Uterus (tissue), 4 donors: ENCODE measurements at places on chromosomes 4 and X. TPM values are rescaled to one million over a fixed set of nuclear protein-coding genes. Genes with fewer than 3 reads are reported as not detected.
A peak's percentile ranks its signal among the peaks of the same experiment; 100 is the strongest.

Gene SSX3
- not detected for total RNA-seq

Gene GABRQ
- total RNA-seq: not detected

Gene CXCL11
- not detected for total RNA-seq

DNA sequence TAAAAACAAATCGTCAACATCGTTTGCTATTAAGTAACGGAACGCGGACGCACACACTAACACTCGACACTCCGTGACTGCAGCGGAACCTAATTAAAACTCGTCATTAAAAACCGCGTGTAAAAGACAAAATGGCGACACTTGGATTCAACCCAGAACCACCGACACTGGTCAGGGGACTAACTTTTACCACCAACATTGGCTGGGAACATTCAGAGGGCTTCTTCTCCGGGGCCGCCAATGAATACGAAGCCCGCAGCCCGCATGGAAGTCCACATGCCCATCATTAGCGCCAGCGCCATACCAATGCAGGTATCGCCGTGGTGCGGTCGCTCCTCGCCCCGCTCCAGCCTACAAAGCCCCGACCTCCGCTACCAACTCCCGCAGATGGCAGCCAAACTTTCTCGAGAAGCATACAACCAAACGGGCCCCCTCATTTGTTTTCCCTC is 498 bp downstream of the RBMX start:
- peak; percentile 33 for DNase-seq
- peak overlapping the region; percentile 82 for H3K4me3 ChIP-seq
- peak overlapping the region; percentile 92 for H3K27ac ChIP-seq
- no peaks in the 10 kb centered on the region for H3K27me3 ChIP-seq
- H3K4me1 ChIP-seq: no peaks in the 10 kb centered on the region

Gene COL4A6
- 34.6 TPM for total RNA-seq

Gene HTRA3
- 30.6 TPM for total RNA-seq

GRCh38 chrX:40303256-40304077 is 205.7 kb upstream of the BCOR start:
- H3K4me1 ChIP-seq: no peaks in the 10 kb centered on the region
- H3K27me3 ChIP-seq: no peaks in the 10 kb centered on the region
- H3K4me3 ChIP-seq: no peak overlapping the region
- no peaks in the 10 kb centered on the region for H3K36me3 ChIP-seq

DNA sequence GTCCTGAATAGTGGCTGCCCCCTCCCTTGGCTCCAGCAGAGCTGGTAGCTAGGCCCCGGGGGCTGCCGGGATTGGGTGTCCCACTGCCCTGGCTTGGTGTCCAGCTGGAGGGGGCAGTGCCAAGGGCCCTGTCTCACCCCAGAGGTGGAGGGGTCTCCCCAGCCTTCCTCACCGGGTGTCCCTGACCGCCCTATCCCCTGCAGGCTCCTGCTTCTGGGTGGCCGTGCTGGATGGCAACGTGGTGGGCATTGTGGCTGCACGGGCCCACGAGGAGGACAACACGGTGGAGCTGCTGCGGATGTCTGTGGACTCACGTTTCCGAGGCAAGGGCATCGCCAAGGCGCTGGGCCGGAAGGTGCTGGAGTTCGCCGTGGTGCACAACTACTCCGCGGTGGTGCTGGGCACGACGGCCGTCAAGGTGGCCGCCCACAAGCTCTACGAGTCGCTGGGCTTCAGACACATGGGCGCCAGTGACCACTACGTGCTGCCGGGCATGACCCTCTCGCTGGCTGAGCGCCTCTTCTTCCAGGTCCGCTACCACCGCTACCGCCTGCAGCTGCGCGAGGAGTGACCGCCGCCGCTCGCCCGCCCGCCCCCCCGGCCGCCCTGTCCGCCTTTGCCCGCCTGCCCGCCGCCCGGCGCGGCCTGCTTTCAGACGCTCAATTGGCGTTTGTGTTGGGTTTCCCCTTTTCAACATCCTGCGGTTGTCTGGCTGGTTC is 4.6 kb downstream of the NAT8L start:
- H3K4me1 ChIP-seq: peaks cover 4% of the 10 kb centered on the region
- H3K27me3 ChIP-seq: no peaks in the 10 kb centered on the region
- DNase-seq: no peak
- no peak overlapping the region for H3K4me3 ChIP-seq
- H3K27ac ChIP-seq: no peak overlapping the region

Gene CSAG2
- total RNA-seq: not detected

GRCh38 chr4:67931256-67931655 is 32.0 kb downstream of the TMPRSS11A start:
- no peak overlapping the region for H3K27ac ChIP-seq
- DNase-seq: no peak
- no peaks in the 10 kb centered on the region for H3K27me3 ChIP-seq
- no peaks in the 10 kb centered on the region for H3K4me1 ChIP-seq
- no peak overlapping the region for H3K4me3 ChIP-seq
- no peaks in the 10 kb centered on the region for H3K36me3 ChIP-seq

Gene PDGFRA
- 96.8 TPM for total RNA-seq

Gene IL2
- not detected for total RNA-seq

DNA sequence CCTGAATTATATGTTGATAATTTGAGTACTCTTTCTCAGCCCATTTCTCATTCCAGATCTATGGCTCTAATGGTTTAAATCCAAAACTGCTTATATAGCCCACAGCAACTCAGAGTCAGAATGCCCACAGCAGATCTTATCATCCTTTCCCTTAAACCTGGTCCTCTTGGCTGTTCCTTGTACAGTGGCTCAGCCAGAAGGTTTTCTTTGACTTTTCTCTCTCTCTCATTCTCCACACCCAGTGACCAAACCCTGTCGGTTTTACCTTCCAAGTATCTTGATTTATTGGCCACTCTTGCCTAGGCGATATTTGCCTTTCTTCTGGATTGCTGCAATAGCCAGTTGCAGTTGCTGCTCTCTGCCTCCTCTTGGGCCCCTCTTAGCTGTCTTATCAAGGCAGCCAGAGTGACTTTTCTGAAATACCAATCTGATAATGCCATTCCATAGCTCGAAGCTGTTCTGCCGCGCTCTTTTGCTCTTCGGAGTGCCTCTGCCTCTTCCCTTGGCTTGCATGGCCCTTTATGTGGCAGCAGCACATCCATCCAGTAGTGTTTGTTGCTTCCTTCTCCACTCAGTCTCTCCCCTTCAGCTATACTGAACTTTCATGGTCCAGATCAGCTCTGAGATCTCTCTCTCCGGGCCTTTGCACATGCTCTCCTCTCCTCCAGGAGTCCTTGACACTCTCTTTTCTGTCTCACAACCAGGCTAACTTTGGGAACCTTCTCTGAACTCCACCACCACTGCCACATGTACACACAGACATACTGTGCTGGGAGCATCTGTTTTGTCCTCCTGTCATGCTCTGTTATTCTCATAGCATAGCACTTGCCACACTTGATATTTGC is 11.8 kb downstream of the GAB1 start:
- peaks cover 25% of the 10 kb centered on the region for H3K4me1 ChIP-seq
- H3K36me3 ChIP-seq: no peaks in the 10 kb centered on the region
- no peaks in the 10 kb centered on the region for H3K27me3 ChIP-seq
- no peak overlapping the region for H3K4me3 ChIP-seq
- no peak for DNase-seq

GRCh38 chrX:119194621-119195020 is 41.5 kb upstream of the PGRMC1 start:
- H3K4me1 ChIP-seq: no peaks in the 10 kb centered on the region
- no peak overlapping the region for H3K27ac ChIP-seq
- DNase-seq: no peak
- H3K27me3 ChIP-seq: no peaks in the 10 kb centered on the region
- no peaks in the 10 kb centered on the region for H3K36me3 ChIP-seq

DNA sequence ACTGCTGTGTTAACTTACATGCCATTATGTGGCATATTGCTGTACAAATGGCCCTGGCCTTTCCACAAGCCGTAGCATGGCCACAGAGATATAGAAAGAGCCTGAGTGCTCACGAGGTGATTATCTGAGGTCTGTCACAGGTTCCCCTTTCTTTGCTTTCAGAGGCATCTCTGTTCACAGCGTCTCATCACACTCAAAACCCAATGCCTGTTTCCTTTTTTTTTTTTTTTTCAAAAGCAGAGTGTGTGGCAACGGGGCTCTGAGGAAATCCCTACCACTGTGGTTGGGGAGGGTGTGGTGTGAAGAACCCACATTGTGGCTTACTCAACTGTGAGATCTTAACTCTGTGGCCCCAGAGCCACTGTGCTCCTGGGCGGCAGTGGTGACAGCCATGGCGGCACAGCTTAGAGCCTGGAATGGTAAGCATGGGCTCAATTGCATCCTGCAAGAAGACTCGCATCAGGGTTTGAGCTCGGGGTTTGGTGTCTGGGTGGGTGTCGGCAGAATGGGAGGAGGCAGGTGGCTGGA is 30.8 kb downstream of the RTL5 start:
- H3K4me3 ChIP-seq: no peak overlapping the region
- no peaks in the 10 kb centered on the region for H3K36me3 ChIP-seq
- no peak for DNase-seq
- H3K4me1 ChIP-seq: no peaks in the 10 kb centered on the region
- no peaks in the 10 kb centered on the region for H3K27me3 ChIP-seq

DNA sequence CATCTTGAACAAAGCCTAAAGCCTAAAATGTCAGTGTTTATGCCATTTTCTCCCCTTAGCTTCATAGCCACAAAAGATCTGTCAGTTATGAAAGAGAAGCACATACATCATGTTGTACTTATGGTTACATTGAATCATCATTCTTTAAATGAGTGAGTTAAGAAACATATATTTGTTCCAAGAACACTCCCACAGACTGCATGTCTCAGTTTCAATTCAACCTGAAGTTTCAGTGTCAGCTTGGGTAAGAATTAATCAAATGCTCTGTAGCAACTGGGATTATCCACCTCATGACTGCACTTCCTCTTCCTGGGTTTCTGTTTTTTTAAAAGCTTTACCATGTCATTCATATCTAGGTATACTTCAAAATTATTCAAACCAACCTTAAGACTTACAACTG is 3.9 kb upstream of the TMPRSS11B start:
- H3K36me3 ChIP-seq: no peaks in the 10 kb centered on the region
- H3K4me3 ChIP-seq: no peak overlapping the region
- H3K4me1 ChIP-seq: no peaks in the 10 kb centered on the region
- no peaks in the 10 kb centered on the region for H3K27me3 ChIP-seq
- H3K27ac ChIP-seq: no peak overlapping the region

Gene TFE3
- total RNA-seq: 31.8 TPM

DNA sequence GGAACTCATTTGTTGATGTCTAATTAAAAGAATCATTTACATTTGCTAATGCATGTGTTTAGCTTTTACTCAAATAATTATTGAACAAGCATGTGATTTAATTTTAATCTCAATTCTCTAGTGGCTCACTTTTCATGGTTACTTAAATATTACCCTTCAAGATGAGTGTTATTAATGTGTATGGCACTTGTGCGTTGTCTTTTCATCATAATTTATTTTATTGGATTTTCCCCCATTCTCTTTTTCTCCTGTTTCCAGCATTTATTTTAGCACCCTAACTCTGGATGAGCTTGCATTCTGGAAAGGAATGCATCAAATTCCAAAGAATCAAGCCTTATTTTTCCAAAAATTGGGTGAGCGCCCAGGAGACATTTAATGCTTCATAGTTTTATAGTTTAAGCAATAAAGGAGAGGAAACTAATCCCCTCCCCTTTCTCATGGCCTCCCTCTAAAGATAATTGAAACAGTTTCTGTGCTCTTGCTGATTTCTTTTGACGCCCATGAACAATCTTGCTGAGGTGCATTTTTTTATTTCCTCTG is 191.1 kb upstream of the FAT4 start:
- H3K4me1 ChIP-seq: no peaks in the 10 kb centered on the region
- no peak for DNase-seq
- no peak overlapping the region for H3K27ac ChIP-seq

Gene HTN3
- total RNA-seq: not detected

Gene GIMD1
- not detected for total RNA-seq
